ENCODE measurements at places on chromosomes 13 and 19.

DNA sequence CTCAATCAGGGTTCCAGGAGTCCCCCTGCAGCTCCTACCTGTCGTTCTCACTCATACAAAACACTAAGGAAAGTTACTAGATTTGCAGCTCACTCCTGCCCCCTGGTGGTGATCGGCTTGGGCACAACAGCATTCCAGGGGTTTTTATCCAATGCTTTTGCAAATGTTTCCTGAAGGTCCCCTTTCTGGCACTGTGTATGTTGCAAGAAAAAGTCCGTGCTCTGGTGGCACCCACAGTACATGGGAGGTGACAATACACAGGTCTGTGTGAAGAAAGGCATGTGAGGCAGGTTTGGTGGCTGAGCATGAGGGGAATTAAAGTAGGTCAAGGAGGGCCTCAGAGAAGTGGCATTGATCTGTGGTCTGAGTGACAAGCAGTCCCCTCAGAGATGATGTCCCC is 8.6 kb upstream of the TYK2 start:
- peak; percentile 71 for DNase-seq

DNA sequence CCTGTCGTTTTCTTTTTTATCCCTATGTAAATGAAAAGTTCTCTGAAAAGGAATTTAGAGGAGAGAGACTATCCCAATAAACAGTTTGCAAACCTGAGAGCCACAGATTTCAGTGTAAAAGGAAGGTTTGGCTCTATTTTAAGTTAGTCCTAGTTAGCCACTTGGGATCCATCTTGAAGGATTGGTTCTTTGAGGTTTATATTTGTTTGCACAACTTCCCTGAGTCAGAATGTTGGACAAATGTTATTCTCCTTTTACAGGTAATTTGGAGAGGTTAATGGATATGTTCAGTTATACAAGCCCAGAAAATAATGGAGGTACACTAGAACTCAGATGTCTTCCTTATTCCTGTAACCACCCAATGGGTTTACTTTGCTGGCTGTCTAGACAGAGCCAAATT is 2.6 kb upstream of the DNAJC15 start:
- no peak for DNase-seq

GRCh38 chr19:31706691-31707620 is 357.7 kb upstream of the TSHZ3 start:
- no peak for DNase-seq

DNA sequence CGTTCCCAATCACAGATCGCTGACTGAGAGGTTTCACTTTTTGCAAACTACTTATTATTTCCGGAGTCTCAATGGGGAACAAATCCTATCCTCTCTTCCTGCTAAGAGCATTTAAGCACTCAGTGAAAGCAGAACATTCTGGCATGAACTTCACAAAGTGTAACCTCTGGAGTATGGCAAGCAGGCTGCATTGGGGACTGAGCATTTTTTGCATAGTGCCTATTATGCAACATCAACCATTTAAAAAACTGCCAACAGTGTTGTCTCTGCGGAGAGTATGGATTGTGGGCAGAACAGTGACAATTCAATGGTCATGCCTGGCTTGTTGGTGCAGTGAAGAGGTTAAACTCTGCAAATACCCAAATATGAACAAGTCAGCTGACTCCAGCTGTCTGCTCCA is 484.6 kb downstream of the OLFM4 start:
- DNase-seq: no peak

DNA sequence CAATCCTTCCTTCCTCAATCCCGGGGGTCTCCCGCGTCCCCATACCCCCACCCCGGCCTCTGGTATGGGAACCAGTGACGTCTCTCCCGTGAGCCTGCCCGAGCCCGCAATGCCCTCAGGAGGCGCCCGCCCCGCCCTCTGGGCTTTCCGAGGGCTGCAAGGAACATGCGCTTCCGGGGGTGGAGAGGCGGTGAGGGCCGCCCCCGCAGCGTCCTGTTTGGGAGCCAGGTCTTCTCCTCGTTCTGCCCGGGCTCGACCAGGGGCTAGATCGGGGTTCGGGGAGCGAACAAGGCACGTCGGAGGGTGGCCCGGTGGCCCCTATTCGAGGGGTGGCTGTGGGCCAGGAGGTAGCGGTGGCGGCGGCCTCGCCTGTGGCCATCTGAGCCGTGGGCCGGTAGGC is 6.6 kb upstream of the TEX101 start:
- no peak for DNase-seq

- DNase-seq: peak; percentile 81
Observed at GRCh38 chr19:12884926-12885748, 1.9 kb downstream of the KLF1 start.

GRCh38 chr19:32219881-32220472 is 125.4 kb upstream of the ZNF507 start:
- no peak for DNase-seq

- DNase-seq: no peak
Observed at GRCh38 chr13:79525064-79525857, 44.3 kb downstream of the NDFIP2 start.
